Adrenal gland (tissue), 19 donors: ENCODE measurements at places on chromosomes 6 and 20. TPM values are rescaled to one million over a fixed set of nuclear protein-coding genes. Genes with fewer than 3 reads are reported as not detected.

DNA sequence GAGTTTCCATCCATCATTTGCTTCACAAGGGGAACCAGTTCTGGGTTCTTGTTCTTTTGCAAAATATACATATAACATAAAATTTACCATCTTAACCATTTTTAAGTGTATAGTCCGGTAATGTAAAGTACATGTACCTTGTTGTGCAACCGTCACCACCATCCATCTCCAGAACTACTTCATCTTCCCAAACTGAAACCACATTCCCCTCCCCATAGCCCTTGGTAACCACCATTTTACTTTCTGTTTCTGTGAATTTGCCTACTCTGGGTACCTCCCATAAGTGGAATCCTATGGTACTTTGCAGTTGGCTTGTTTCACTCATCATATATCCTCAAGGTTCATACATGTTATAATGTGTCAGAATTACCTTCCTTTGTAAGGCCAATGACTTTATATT lies 70.3 kb upstream of the DSP start:
- no peaks in the 10 kb centered on the region for H3K36me3 ChIP-seq
- H3K27me3 ChIP-seq = no peaks in the 10 kb centered on the region
- H3K4me3 ChIP-seq = no peak overlapping the region
- no peak overlapping the region for H3K27ac ChIP-seq
- H3K4me1 ChIP-seq = no peaks in the 10 kb centered on the region

GRCh38 chr20:18007534-18008292 lies 38.9 kb downstream of the MGME1 start:
- no peaks in the 10 kb centered on the region for H3K36me3 ChIP-seq
- no peak overlapping the region for H3K4me3 ChIP-seq
- no peak overlapping the region for H3K27ac ChIP-seq
- DNase-seq = peak; percentile 74
- H3K4me1 ChIP-seq = no peaks in the 10 kb centered on the region

DNA sequence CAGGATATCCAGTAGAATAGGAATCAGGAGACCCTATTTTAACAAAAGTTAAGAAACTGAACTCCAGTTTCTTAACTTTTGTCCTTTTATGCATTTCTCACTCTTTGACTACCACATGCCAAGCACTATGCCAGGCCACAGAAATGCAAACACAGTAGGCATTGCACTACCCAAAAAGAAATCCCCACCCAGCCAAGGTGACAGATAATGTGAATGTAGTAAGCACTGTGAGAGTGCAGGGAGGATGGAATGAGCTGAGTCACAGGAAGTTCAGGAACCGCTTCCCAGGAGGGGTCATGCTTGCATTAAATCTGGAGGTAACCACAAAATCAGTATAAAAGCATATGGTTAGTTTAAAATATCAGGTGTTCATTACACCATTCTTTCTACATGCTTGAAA lies 20.1 kb upstream of the FAM83C start:
- H3K27ac ChIP-seq = no peak overlapping the region
- DNase-seq = no peak
- H3K4me1 ChIP-seq = no peaks in the 10 kb centered on the region
- H3K36me3 ChIP-seq = no peaks in the 10 kb centered on the region
- H3K27me3 ChIP-seq = no peaks in the 10 kb centered on the region
- H3K4me3 ChIP-seq = no peak overlapping the region

DNA sequence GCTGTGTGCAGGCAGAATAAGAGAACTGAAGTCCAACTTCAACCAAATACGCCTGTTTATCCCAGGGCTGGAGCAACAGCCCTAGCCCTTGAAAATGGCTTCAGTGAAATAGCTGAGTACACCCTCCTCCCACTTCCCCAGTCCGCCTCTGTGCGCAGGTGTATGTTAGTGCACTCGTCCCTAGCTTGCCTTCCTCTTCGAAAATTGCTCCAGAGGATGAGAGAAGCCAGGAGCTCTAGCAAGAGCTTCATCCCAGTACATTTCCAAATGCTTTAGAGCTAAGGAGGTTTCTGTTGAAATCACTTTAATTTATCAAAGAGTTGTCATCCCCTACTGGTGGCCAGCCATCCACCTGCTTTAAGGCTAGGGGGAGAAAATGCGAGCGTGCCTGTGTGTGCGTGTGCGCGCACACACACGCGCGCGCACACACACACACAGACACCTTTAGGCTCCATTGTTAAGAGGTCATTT lies 5.4 kb upstream of the POU3F2 start:
- no peak for DNase-seq
- no peak overlapping the region for H3K4me3 ChIP-seq
- no peaks in the 10 kb centered on the region for H3K36me3 ChIP-seq
- H3K27me3 ChIP-seq = peaks cover 84% of the 10 kb centered on the region
- peaks cover 12% of the 10 kb centered on the region for H3K4me1 ChIP-seq

- H3K36me3 ChIP-seq = no peaks in the 10 kb centered on the region
- H3K4me3 ChIP-seq = no peak overlapping the region
- H3K27ac ChIP-seq = no peak overlapping the region
- H3K4me1 ChIP-seq = no peaks in the 10 kb centered on the region
- no peak for DNase-seq
- no peaks in the 10 kb centered on the region for H3K27me3 ChIP-seq
These were observed 12.4 kb downstream of the LAMA4 start for GRCh38 chr6:112241820-112242429.

DNA sequence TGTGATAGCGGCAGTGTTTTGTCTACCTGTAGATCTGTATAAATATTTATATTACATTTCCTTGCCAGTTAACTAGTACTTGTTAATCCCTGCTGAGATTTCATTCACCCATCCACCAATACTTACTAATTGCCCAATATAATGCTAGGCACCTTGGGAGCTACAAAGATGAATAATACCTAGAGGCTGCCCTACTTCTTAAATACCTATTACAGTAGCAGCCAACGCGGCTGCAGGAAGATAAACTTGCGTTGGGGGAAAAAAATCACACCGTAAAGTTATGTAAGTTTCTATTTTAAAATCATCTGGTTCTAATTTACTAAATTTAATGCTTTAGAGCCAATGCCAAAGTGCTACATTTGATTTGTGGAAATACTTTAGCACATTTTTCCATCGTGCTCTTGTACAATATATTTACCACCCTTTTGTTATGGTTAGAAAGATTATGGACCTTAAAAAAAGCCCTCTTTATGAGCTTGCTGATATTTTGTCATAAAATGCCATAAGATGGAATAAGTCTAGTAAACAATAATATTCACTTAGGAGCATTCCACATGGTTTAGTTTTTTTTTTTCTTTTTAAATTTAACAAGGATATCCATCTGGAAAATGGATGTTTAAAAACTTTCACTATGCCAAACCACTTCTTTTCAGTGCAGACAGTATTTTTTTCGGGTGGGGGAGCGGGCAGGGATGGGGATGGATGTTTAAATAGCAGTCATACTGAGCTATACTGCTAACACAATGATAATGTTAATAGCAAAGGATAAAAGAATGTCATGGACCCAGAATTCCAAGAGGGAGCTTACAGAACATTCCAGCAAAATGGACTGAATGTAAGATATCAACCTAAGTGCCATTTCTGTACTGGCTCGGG lies 13.2 kb upstream of the NEDD9 start:
- no peak overlapping the region for H3K4me3 ChIP-seq
- no peaks in the 10 kb centered on the region for H3K4me1 ChIP-seq
- H3K27ac ChIP-seq = no peak overlapping the region
- no peaks in the 10 kb centered on the region for H3K27me3 ChIP-seq

- no peak overlapping the region for H3K4me3 ChIP-seq
- no peaks in the 10 kb centered on the region for H3K36me3 ChIP-seq
- H3K4me1 ChIP-seq = no peaks in the 10 kb centered on the region
- no peak for DNase-seq
- H3K27ac ChIP-seq = no peak overlapping the region
- H3K27me3 ChIP-seq = no peaks in the 10 kb centered on the region
These were observed 37.1 kb downstream of the PROKR2 start for GRCh38 chr20:5279661-5280060.

- no peak overlapping the region for H3K4me3 ChIP-seq
- no peak overlapping the region for H3K27ac ChIP-seq
- H3K36me3 ChIP-seq = no peaks in the 10 kb centered on the region
- H3K4me1 ChIP-seq = no peaks in the 10 kb centered on the region
- DNase-seq = no peak
These were observed 42.0 kb upstream of the OLIG3 start for GRCh38 chr6:137536104-137536773.

GRCh38 chr6:63058601-63059000 lies 152.7 kb upstream of the FKBP1C start:
- no peaks in the 10 kb centered on the region for H3K4me1 ChIP-seq
- no peak overlapping the region for H3K27ac ChIP-seq
- no peaks in the 10 kb centered on the region for H3K36me3 ChIP-seq
- no peak for DNase-seq

GRCh38 chr20:54665812-54666211 lies 190.4 kb downstream of the DOK5 start:
- H3K36me3 ChIP-seq = no peaks in the 10 kb centered on the region
- H3K27ac ChIP-seq = no peak overlapping the region
- H3K4me3 ChIP-seq = no peak overlapping the region
- DNase-seq = no peak
- no peaks in the 10 kb centered on the region for H3K4me1 ChIP-seq
- H3K27me3 ChIP-seq = peaks cover 4% of the 10 kb centered on the region

DNA sequence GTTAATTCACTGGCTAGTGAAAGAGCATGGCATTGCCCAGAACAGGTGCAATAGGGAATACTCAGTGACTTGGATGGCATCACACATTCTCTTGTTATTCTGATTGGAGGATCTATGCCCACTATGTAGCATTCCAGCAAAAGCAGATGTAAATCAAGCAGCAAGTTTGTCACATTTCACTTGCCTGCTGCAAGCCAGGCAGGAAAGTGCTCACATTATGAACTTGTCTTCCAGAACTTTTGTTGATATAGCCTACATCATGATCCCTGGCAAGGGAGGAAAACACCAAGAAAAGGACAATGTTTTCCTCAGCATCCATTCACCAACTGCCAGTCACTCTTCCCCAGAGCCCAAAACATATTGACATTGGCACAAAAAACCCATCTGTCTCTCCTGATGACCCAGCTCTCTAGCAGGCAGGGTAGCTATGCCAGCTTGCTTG lies 77.8 kb downstream of the ARHGAP18 start:
- DNase-seq = no peak
- no peaks in the 10 kb centered on the region for H3K27me3 ChIP-seq
- no peak overlapping the region for H3K4me3 ChIP-seq
- H3K27ac ChIP-seq = no peak overlapping the region
- no peaks in the 10 kb centered on the region for H3K36me3 ChIP-seq

KCNQ5 gene
- total RNA-seq = 0.61 TPM

SLC35D3 gene
- total RNA-seq = 4.8 TPM

NOTCH4 gene
- total RNA-seq = 10.5 TPM

MAK gene
- 0.19 TPM for total RNA-seq

ZC2HC1B gene
- not detected for total RNA-seq
